Mesenchymal stem cell (in vitro differentiated cells and primary cell): ENCODE measurements at places on chromosomes 12 and 14.

- no peak for DNase-seq
These were observed 1.5 kb downstream of the RAB35 start for GRCh38 chr12:120115066-120115465.

GRCh38 chr12:65667932-65668331, 156.4 kb upstream of the HMGA2 start:
- DNase-seq = no peak

- no peak for DNase-seq
These were observed 259.3 kb downstream of the BCL11B start for GRCh38 chr14:99012703-99013102.

DNA sequence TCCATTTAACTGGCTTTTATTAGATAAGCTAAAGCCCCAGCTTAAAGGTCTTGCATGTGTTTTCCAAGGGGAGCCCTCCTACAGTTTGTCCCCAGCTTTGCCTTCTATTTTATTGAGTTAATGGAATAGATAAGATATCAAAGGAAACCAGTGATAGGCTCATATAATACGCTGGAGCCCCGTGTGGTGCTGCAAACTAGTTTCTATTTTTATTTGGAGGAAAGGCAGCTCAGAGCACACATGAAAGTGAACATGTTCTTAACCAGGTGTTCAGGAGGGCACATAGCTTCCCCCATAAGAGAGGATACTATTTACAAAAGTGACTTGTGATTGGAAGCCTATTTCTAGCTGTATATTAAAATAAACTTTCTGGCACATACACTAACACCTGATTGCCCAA, 251.7 kb downstream of the PDZRN4 start:
- DNase-seq = no peak

GRCh38 chr14:96920023-96920422, 122.8 kb downstream of the VRK1 start:
- no peak for DNase-seq
